ENCODE measurements at places on chromosomes 7 and 10.

DNA sequence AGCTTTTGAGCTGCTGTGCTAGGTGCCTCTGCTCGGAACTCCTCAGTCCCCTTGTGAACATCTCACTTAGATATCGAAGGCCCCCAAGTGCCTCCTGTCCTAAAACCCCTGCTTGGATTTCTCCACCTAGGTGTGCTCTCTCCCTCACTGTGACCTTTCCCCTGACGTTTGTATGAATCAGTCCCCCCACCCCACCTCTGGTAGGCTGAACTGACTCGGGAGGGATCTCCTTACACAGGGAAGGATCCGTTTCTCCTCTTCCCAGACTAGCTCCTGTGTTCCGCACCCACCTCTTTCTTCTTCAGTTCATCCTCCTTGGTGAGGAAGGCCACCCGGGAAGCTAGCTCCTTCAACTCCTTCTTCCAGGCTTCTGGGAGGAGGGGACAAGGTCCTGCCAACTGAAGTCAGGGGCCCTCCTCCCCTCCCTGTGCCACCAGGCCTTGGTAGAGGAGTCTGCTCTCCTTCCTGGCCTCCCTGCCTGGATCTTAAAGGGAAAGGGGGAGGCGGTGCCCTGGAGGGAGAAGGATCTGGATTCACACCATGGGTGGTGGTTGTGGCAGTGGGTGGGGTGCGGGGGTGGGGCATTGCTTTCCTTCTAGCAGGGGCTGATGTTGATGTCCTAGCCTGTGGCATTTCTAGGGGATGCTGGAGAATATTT, 6.8 kb downstream of the TBATA start:
- no peak for DNase-seq

GRCh38 chr10:16314259-16314658, 122.6 kb upstream of the PTER start:
- no peak for DNase-seq

DNA sequence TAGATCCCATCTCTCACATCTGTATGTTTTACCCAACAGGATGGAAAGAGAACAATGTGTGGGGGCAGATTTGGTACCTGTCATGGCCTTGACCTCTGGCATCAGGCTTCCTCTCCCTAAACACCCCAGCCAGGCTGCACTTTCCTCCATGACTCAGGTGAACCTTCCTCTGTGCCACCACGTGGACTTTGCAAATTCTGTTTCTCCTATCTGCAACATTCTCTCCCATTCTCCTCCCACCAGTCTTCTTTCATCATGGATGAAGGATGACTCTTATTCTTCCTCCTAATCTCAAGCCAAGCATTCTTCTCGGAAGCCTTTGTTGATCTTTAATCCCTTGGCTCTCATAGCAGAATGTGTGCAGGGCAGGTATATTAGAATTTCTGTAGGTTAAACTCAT, 355.4 kb downstream of the KCNMA1 start:
- no peak for DNase-seq

GRCh38 chr10:80917636-80918035, 379.9 kb downstream of the SH2D4B start:
- DNase-seq, result no peak

DNA sequence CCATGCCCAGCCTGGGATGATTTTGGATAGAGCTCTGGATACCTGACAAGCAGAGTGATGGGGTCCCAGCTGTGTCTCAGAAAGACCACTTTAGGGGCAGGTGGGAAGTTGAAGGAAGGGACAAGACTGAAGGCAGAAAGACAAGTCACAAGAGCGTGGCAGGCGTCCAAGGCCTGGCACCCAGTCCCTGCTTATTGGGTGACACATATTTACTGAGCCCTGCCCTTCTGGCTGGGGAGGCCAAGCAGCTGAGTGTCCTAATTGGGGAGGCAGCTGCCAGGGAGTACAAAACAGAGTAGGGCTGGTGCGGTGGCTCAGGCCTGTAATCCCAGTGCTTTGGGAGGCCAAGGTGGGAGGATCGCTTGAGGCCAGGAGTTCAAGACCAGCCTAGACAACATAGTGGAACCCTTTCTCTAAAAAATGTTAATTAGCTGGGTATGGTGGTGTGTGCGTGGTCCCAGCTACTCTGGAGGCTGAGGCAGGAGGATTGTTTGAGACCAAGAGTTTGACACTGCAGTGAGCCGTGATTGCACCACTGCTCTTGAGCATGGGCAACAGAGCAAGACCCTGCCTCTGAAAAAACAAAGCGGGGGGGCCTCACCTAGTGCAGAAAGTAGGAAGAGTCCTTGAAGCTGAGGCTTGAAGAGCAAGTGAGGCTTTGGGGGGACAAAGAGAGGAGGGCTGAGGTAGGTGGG, 53.0 kb upstream of the GTF2I start:
- no peak for DNase-seq

DNA sequence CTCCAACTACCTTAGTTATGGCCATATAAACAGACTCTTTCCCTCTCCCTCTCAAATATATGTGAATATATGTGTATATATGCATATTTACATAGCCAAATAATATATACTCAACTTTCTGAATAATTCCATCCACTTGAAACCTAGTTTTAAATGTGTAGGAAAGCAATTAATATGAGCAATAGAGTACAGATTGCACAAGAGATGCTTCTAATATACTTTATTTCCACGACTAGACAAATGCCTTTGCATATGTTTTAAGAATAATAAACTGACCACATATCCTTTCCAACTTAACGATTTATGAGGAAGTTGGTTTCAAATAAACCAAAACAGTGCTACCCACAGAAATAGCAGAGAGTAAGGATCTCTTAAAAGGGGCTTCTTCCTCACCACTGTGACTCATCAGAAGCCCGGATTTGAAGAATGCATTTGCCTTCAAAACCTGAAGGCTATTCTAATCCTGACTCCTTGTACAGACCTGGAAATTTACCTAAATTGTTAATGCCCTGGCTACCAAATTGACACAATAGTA, 266.3 kb downstream of the AHR start:
- DNase-seq, result no peak

GRCh38 chr10:22825841-22826240, 102.0 kb upstream of the ARMC3 start:
- DNase-seq, result no peak

- no peak for DNase-seq
These were observed 34.1 kb downstream of the NUDT1 start for GRCh38 chr7:2276107-2276506.

GRCh38 chr7:108103558-108104298, 26.4 kb downstream of the LAMB4 start:
- DNase-seq, result no peak

DNA sequence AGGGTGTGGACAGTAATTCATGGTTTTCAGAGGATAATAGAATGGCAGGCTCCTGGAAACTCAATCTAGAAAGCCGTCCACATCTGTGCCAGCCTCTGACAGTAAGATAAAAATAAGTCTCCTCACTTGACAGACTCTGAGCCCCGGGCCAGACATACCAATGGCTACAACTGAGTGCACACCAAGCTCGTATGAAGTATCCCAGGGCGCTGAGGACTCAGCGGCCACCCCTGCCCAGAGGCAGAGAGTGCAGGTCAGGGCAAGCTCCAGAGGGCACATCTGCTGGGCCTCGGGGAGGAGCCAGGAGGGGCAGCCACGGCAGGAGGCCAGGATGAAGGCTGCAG, 262.8 kb upstream of the TCERG1L start:
- no peak for DNase-seq

- DNase-seq, result no peak
These were observed 548.0 kb downstream of the MAGI2 start for GRCh38 chr7:78905436-78905835.

DNA sequence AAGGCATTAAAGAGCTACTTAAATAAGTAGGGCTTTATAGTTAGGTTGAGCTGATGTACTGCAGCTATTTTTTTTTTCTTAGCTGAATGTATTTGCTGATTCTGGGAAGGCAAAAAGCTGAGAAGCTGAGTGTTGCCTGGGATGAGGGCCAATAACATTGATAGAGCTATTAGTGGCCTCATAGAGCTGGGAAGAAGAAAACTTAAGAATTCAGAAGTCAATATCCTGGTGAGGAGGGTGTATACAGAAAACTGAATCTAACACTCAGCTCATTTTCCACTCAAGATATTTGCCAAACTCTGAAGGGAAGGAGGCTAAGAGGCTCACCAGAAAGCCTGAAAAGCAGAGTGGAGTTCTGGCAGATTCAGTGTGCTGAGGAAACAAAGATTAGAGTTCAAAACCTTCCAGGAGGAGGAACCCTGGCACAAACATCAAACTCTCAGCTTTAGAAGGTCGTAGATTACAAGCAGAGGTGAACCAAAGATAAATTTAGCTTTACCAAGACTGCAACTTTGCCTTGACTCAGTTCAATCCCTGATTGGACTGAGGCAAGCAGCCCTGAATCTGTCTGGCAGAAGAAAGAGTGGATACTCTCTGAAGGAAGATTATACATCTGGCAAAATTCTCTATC, 11.3 kb downstream of the PPP1R3C start:
- no peak for DNase-seq

GRCh38 chr7:149718730-149719049, 54.7 kb downstream of the ZNF467 start:
- DNase-seq, result no peak

- no peak for DNase-seq
These were observed 2.6 kb downstream of the CRHR2 start for GRCh38 chr7:30679664-30680063.

- no peak for DNase-seq
These were observed 406.1 kb downstream of the TCERG1L start for GRCh38 chr10:130905386-130905785.

- DNase-seq, result no peak
These were observed 182.6 kb downstream of the PON1 start for GRCh38 chr7:95141755-95142154.

Measured in C1 segment of cervical spinal cord (tissue), 14 donors.